ENCODE measurements at places on chromosomes 7 and 10.

GRCh38 chr10:65765006-65765541 is 1160.8 kb upstream of the LRRTM3 start:
- DNase-seq: no peak

- no peak for DNase-seq
These were observed 3.7 kb upstream of the TRIP6 start for GRCh38 chr7:100863406-100863950.

DNA sequence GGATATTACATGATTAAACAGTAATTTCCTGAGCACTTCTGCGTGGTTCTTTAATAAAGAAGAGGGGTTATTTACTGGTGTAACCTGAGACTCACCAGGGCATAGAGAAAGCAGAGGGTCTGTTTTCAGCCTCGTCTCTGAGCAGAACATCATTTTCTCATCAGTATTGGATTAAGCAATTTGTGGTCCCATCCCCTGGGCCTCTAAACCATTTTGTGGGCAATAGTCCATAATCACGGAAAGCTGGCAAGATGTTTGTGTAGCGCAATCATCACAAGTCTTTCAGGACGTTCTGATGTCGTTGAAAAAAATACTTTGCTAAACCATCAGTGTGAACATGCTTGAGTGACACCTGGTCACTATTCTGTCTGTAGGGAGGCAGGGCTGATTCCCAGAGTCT is 37.1 kb upstream of the SEC61G start:
- DNase-seq: no peak

DNA sequence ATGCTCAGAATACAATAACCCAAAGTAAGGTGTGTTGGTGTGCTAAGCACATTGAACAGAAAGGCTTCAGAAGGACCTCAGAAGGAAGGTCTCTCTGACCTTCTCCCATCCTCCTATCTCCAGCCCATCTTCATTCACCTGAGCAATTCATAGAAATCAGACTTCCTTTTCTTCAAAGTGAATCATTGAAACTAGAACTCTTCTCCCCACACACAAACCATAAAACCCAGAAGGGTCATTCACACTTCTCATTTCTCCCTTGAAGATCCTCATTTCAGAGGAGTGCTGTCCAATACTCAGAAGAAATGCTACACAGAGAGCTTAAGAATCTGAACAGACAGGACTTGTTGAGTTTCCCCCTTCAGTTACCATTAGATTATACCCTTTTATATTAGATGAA is 89.5 kb downstream of the VWDE start:
- no peak for DNase-seq

DNA sequence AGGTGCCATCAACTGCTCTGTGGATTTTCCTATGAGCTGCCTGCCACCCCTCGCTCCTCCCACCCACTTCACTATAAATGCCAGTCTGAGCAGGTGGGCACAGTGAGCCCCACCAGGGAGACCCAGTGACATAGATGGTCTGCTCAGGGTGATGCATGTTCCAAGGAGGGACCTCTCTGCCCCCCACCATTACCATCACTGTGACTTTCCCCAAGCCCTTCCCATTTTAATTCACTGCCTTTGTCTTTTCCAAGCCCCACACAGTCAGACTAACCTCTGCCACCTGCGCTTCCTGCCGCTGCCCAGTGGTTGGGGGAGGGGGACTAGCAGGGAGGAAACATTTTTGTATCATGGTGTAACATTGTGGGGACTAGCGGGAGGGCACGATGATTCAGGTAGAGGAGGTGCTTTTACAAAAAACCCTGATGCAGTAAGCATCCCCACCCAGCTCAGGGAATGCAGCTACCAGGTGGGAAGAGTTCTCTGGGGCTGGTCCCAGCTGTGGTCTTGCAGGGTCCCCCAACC is 24.6 kb downstream of the PRSS2 start:
- no peak for DNase-seq

DNA sequence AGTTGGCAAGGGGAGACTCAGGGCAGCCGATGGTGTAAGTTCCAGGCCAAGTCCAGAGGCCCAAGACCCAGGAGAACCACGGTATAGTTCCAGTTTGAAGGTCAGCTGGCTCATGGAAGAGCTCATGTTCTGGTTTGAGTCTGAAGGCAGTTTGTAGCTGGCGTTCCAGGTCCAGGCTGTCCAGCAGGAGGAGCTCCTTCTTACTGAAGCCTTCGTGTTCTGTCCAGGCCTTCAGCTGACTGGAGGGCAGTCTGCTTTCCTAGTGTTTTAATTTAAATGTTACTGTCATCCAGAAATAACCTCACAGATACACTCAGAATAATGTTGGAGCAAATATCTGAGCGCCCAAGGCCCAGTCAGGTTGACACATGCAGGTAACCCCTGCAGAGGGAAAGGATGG is 4.2 kb downstream of the SUN1 start:
- no peak for DNase-seq

- DNase-seq: no peak
These were observed 233.8 kb downstream of the C7orf25 start for GRCh38 chr7:42677751-42678699.

- DNase-seq: no peak
These were observed at the start of gene CPA2 for GRCh38 chr7:130266258-130266960. TSS of gene CPA2 (plus strand) at chr7:130266863. CDS start at chr7:130266882, 19 bp downstream.

DNA sequence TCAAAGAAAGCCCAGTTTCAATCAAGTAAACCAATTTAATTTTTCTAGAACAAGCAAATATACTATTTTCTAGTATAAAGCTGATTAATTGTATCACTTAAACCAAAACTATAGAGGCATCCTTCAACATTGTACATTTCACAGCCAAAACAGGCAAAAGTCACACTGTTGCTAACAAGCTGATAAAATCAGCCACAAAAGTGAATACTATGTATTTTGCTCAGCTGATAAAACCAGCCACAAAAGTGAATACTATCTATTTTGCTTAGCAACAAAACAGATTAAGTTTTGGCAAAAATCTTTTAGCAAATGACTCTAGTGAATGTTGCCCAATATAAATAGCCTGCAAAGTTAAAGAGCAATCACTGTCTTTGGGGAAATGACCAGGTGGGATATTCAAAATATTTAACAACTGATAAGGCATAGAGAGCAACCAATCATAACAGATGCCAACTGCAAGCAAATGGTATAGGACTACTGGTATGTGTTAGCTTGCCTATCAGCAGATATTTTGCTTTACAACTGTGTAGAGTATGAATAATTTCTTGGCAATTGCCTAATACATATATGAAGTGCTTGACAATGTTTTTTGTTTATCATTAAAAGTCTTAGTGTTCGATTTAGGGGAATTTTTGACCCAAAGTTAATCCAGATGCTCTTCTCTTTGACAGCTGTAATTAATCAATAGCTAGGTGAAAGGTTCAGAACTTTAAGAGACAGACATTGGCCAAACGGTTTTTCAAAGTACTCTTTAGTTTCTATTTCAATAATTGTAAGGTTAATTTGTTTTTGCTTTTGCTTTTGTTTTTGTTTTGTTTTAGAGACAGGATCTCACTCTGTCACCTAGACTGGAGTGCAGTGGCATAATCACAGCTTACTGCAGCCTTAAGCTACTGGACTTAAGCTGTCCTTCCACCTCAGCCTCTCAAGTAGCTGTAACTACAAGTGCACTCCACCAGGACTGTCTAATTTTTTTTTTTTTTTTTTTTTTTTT is 44.4 kb upstream of the SP4 start:
- no peak for DNase-seq

- no peak for DNase-seq
These were observed 25.6 kb downstream of the TM9SF3 start for GRCh38 chr10:96560966-96561887.

- no peak for DNase-seq
These were observed 7.5 kb downstream of the AGK start for GRCh38 chr7:141558544-141559183.

- DNase-seq: peak; percentile 58
These were observed 61.9 kb downstream of the MKI67 start for GRCh38 chr10:128064108-128064969.

DNA sequence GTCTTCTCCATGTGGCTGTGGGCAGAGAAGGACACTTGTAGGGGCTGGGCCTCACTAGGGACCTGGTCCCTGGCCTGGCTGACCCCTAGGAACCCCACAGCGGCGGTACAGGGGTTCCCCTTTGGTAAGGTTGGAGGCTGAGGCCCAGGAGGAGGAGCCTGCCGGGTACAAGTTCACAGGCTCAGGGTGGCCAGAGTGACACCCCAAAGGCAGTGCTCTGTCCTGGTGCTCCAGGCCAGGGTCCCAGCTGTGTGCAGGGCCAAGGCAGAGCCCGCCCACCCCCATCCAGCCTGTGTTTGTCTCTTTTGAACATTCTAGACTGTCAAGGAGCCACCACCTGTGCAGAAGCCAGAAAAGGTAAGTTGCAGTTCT is 23.3 kb downstream of the ANTXRL start:
- no peak for DNase-seq

GRCh38 chr10:102322914-102323313 is 72.6 kb upstream of the NFKB2 start:
- DNase-seq: no peak

GRCh38 chr7:135600226-135600625 is 42.5 kb downstream of the NUP205 start:
- DNase-seq: no peak

DNA sequence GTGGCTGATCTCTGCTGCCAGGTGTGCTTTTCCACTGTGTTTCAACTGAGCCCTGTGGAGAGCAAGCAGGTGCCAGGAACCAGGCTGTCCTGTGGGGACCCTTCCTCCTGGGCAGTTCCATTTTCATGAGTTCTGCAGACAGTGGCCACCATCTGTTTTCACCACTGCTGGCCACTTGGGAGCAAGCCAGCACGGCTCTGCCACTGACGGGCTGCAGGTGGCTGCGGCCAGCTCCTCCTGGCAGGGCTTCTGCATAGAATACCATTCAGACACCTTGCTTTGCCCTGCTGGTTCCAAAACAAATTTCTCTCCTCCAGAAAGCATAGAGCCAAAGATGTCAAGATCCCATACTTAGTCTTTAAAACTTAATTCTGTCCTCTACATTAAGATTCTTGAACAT is 48.3 kb downstream of the LANCL2 start:
- no peak for DNase-seq

DNA sequence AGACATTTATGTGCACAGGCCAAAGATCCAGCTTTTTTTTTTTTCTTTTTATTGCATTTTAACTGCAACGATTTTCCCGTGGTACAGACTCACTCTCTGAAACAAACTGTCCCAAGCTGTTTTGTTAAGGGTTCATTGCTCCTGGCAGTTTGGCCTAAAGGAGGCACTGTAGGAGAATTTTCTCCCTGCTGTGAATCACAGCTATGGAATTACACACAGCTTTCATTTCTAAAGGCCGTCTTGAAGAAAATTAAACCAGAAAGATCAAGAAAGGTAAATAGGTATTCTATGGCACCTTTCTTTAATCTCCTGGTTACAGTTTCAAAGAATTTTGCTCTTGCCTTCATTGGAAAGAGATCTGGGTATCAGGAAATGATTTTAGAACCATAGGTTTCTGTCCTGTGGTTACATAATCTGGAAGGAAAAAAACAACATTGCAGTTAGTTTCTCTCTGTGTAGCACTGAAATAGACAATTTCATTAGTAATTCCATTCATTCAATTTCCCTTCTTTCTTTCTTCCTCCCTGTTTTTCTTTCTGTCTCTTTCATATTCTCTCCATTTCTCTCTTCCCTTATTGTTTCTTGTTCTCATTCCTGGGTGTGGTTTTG is 51.2 kb downstream of the PDK4 start:
- DNase-seq: no peak

- DNase-seq: no peak
These were observed 18.0 kb upstream of the DLG5 start for GRCh38 chr10:77944519-77944918.

- DNase-seq: no peak
These were observed 4.9 kb upstream of the RHOBTB1 start for GRCh38 chr10:60948851-60949250.

- no peak for DNase-seq
These were observed 819 bp downstream of the TMED4 start for GRCh38 chr7:44580945-44581878.

- DNase-seq: no peak
These were observed 31.5 kb upstream of the TUBB8 start for GRCh38 chr10:80477-81105.

- DNase-seq: no peak
These were observed 21.8 kb downstream of the PLXNA4 start for GRCh38 chr7:132554446-132554845.

DNA sequence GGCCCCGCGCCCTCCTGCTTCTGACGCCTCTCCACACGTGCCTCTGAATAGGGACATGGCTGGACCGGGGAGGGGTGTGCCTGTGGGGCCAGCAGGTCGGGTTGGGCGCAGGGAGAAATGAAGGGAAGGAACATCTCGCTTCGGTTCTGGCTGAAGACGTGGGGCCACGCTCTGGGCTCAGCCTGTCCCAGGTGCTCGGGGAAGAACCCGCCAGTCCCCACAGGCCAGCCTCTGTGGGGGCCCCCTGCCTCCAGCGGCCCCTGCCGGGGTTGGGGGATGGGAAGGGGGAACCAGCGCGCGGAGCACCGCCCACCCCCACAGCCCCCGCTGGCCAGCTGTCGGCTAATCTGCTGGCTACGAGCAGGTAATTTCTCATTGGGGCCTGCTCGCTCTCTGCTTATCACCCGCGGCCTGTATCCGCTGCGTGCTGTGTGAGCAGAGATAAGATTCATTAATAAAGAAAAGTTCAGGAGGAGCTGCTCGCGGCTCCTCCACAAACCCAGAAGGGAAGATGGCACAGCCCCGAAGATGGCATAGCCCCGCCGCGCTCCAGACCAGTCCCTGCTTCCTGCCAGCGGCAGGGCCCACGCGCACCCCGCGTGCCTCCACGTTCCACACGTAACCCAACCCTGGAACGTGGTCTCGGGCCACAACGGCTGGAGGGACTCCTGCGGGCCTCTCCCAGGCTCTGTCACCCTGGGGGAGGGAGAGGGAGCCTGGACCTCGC is 186.2 kb downstream of the ELFN1 start:
- DNase-seq: no peak

GRCh38 chr10:6270951-6271350 is 68.2 kb downstream of the PFKFB3 start:
- no peak for DNase-seq

DNA sequence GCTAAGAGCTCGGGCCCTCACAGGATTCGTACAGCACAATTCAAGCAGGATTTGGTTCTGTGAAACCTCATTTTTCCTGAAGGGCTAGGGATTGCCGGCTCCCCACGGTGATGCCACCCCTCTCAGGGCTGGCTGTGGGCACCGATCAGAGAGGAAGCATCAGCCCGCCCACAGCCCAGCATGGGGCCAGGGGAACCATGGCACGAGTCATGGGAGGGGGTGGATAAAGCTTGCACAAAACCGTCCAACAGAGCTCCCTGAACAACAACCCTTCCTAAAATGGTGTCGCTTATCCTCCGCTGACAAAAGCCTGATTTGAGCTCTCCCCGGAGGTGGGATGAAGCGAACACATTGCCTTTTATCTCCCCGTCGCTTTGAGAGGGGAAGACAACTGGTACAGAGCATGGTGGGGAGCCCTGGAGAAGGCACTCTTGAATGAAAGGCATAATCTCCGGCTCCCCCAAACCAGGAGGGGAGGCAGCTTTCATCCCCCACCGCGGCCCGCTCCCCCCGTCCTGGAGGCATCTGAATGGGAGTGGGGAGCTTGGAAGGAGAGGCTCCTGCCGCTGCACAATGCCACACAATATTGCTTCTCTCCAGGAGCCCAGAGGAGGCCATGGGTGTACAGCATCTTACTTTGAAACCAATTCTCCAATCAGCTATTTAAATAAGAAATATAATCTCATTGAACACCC is 144.0 kb downstream of the RPS24 start:
- no peak for DNase-seq
